ENCODE measurements at places on chromosomes 1 and 21.

- DNase-seq: no peak
Observed at GRCh38 chr1:28156821-28157220, 19.7 kb downstream of the PTAFR start.

GRCh38 chr1:166865926-166866325 lies 10.1 kb downstream of the TADA1 start:
- no peak for DNase-seq

DNA sequence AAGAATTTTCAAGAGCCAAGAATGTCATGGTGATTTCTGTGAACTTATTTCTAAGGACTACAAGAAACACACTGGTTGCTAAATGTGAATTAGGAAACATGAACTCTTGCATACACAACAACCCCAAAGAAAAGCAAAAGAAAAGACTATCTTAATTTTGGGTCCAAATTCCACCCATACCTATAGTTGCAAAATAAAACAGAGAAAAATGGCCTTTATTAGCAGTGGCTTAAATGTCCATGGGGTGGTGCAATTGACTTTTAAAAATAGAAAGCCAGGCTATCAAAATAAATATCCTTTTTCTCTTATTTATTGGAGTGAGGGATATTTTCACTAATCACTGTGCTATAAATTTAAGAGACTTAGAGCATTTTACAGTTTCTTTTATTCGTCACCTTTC lies 80.9 kb upstream of the DPYD start:
- no peak for DNase-seq

- DNase-seq: no peak
Observed at GRCh38 chr1:58726581-58726980, 26.7 kb upstream of the MYSM1 start.

DNA sequence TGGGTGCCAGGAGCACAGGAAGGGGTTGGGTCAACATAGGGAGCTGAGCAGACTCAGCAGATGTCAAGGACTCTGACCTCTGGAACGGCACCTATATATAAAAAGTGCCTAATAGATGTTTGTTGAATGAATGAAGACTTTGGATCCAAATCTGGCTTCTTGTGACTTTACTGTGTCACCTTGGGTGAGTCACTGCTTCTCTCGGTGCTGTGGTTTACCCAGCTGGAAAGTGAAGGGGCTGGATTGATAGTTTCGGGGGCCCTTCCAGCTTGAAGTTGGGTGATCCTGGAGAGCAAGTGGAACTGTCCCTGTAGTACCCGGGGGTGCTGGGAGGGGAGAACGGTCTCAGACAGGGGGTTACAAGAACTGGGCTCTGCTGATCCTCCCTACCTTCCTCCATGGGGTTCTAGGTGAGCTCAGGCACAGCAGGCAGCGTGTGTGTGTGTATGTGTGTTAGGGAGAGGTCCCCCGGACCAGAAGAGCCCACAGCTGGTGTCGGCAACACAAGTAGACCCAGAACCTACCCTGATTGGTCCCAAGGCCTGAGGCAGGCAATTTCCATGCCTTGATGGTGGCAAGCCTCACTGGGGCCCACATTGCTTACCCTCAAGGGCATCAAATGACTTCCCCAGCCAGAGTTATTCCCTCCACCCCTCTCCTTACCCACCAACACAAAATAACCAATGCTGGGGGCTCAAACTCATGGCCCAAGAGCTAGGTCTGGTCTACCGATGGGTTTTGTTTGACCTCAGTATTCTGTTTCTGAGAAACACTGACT lies 5.5 kb upstream of the PADI1 start:
- DNase-seq: no peak

- DNase-seq: no peak
Observed at GRCh38 chr1:100231721-100232120, 17.9 kb downstream of the DBT start.

DNA sequence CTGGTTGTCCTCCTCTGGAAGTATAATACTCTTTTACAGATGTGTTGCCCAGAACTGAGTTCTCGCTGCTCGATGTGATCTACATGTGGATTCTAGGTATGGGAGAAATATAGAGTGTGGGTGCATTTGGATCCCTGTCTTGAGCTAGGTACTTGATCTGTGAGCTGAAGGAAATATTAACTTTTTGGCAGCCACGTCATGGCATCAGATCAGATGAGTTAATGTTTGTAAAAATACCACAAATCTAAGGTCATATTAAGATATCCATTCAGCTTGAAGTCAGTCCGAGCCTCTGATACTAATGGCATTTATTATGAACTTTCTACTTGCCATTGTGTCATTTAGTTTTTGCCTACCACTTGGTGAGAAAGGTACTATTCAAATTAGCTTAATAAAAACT lies 24.6 kb downstream of the MAPKAPK2 start:
- no peak for DNase-seq

DNA sequence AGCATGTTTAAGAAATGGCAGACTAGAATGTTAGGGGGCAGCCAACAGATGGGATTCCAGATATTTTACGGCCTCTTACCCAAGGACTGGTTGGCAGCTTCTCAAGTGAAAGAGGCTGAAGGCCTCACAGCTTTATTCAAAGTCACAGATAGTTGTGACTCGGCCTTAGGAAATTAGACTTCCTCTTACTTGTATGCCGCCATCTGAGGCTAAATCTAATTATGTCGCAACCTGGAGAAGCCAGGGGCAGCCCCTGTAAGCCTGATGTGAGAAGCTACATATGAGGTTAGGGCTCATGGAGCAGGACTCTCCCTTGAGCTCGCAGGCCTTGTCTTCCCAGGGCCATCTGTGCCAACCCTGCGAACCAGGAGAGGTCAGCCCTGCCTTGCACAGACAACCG lies 352.5 kb downstream of the HHAT start:
- DNase-seq: no peak

GRCh38 chr1:107254306-107254705 lies 113.5 kb downstream of the NTNG1 start:
- DNase-seq: no peak

GRCh38 chr1:180144659-180145357 lies 9.9 kb upstream of the QSOX1 start:
- DNase-seq: no peak

DNA sequence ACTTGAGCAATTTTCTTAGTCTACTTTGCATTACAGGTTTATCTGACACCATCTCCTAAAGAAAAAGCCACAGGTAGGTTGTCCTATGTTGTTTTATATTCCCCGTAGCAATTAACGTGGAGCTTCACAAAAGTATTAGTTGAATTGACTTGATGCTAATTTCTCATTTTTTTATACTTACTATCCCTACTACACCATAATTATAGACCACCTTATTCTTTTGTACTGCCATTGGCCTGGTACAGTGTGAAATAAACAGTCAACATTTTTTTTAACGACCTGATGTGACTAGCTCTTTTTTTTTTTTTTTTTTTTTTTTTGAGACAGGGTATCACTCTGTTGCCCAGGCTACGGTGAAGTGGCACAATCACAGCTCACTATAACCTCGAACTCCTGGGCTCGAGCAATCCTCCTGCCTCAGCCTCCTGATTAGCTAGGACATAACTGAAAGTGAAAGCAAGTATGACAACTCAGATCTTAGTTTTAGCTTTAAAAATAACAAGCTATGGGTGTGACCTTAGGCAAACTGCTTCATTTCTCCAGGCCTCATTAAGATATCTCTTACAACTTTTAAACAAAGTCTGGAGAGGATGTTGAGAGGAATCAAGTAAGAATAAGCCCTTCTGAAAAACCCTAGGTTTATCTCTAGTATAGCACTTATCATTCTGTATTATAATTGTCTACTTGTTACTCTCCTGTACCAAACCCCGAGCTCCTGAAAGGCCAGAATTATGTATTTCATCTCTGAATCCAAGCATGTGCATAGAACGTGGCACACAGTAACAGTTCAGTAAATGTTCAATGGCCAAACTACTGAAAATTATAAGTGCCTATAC lies 49.5 kb downstream of the LUZP1 start:
- no peak for DNase-seq

DNA sequence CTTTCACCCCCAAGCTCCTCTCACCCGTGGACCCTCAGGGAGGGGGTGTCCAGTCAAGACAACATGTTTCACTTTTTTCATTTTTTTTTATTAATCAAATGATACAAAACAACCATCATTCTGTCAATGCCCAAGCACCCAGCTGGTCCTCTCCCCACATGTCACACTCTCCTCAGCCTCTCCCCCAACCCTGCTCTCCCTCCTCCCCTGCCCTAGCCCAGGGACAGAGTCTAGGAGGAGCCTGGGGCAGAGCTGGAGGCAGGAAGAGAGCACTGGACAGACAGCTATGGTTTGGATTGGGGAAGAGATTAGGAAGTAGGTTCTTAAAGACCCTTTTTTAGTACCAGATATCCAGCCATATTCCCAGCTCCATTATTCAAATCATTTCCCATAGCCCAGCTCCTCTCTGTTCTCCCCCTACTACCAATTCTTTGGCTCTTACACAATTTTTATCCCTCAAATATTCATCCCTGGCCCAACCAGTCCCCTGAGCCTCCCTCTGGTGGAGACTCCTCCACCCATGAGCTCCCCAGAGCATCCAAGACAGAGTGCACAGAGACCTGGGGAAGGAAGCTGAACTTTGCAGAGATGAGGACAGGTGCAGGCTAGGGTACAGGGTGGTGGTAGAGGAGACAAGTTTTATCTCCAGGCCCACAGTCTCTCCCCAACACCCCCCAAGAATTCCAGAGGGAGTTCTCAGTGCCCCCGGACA lies 1.4 kb upstream of the S100A16 start:
- no peak for DNase-seq

DNA sequence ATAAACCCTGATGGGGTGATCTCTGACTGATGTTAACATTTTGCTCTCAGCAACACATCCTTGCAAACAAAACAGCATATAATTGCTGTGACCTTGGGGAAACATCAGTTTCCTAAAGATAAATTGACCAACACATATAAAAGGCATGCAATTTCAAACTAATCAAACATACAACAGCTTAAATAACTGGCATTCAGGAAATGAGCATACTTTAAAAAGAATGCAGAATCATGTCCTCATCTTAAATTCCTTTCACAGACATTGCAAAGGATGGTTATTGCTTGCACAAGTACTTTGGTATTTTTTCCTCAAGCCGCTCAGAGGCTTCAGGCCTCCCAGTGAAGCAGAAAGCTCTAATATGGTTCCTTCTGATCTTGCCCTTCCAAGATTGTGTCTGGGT lies 53.4 kb upstream of the RGS18 start:
- DNase-seq: no peak

DNA sequence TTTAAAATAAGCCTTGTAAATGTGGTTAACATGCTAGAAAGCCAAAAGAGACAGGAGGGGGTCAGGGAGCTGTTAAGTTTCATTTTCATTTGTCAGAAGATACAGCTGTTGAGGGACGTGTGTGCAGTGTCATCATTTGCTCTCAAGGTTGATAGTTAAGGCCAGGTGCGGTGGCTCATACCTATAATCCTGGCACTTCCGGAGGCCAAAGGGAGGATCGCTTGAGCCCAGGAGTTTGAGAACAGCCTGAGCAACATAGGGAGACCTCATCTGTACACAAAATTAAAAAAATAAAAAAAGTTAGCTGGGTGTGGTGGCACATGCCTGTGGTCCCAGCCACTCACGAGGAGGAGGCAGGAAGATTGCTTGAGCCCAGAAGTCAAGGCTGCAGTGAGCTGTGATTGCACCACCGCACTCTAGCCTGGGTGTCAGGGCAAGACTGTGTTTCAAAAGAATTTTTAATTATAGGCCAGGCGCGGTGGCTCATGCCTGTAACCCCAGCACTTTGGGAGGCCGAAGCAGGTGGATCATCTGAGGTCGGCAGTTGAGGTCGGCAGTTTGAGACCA lies 22.7 kb downstream of the ZBTB8OS start:
- no peak for DNase-seq

GRCh38 chr1:170063109-170063826 lies 11.2 kb downstream of the KIFAP3 start:
- DNase-seq: no peak

DNA sequence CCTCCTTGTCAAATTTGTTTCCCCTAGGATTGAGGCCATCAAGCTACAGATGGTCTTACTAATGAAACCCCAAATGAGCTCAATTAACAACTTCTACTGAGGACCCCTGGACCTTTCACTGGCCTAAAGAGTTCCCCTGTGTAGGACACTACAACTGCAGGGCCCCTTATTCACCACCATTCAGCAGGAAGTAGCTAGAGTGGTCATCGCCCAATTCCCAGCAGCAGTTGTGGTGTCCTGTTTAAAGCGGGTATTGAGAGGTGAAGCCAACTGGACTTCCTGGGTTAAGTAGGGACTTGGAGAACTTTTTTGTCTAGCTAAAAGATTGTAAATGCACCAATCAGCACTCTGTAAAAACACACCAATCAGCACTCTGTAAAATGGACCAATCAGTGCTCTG lies 1466.9 kb downstream of the KCNT2 start:
- no peak for DNase-seq

DNA sequence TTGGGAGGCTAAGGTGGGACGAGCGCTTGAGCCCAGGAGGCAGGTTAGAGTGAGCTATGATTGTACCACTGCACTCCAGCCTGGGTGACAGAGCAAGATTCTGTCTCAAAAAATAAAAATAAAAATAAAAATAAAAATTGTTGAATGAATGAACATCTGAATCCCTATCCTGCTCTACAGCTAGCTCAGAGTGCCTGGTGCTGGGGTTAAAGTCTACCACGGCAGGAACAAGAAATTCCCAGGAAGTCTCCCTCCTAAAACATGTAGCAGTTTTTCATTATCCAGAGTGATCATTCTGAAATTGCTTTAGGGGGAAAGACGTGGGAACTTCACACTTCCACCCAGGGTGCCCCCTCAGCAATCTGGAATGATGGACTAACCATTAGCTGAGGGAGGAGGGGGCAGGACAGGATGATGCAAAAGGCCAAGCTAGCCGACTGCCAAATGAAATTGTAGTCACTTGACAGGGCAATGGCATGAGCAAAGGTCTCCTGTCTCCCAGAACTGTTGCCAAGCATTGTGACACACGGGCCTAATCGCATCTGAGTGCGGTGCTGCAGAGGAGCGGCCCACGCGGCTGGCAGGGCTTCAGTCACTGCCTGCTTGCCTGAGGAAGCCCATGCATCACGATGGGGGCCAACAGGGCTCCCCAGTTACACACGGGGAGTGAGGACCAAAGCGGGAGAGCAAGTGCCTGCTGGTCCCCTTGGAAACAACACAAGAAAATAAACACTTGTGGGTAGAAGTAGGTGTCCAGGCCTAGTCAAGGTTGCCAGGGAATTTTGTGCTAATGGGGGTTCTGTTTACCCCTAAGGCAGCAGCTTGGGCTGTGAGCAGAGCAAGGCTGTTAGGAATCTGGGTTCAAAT lies 85.7 kb downstream of the NENF start:
- DNase-seq: peak; percentile 82

DNA sequence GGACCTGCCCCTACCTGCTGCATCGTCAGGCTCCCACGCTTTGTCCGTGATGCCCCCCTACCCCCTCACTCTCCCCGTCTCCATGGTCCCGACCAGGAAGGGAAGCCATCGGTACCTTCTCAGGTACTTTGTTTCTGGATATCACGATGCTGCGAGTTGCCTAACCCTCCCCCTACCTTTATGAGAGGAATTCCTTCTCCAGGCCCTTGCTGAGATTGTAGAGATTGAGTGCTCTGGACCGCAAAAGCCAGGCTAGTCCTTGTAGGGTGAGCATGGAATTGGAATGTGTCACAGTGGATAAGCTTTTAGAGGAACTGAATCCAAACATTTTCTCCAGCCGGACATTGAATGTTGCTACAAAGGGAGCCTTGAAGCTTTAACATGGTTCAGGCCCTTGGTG lies 8.9 kb downstream of the SPATA46 start:
- DNase-seq: no peak
